ENCODE measurements at places on chromosomes 6 and 20.

DNA sequence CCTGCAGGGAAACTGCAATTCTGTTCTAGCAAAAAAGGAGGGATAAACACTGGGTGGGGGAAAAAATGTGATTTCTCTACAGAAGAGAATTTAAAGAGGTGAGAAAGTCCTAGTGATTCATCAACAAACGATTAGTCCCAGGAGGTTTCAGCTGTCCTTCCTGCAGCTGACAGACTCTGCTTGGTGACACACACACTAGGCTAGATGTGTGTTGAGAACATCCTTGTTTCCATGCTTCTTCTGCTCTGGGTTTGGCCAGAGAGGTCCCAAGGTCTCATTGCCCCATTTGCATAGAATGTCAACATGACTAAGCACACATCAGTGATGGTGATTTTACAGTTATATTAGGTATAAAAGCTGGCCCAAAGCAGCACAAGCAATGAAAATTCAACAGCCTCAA lies 258.3 kb downstream of the NFATC2 start:
- no peak for DNase-seq

DNA sequence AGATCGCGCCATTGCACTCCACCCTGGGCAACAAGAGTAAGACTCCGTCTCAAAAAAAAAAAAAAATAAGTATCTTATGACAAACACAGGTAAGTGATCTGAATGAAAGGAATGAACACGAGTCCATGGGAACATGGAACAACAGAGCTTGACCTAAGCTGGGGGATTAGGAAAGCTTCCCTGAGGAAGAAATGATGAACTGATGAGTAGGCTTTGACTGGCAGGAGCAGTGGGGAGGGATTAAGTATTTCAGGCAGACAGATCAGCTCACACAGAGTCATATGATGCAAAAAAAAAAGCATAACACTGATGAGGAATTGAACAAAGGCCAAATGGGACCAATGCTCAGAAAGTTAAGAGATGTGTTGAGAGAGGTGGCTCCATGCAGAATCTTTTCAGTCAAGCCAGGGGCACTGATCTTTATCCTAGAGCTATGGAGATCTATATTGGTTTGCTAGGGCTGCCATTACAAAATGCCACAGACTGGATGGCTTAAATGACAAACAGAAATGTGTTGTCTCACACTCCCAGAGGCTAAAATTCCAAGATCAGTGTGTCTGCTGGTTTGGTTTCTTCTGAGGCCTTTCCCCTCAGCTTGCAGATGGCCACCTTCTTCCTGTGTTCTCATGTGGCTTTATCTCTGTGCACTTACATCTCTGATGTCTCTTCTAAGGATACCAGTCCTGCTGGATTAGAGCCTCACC lies 85.6 kb downstream of the ANKRD6 start:
- DNase-seq = no peak

DNA sequence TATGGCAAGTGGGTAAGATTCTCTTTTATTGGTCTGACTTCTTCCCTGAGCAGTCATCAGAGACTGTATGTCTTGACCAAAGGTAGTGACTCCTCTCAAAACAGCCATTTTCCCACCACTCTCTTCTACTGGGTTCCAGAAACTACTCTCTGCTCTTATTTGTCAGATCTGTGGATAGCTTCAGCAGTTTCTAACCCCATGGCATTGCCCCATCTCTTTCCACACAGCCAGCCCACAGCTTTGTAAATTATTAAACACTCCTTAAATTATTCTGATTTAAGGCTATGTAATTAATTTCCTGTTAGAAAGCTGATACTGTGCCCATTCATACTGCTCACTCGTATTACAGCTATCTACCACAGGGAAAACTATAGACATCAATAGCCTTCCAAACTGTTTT lies 138.4 kb upstream of the CNR1 start:
- DNase-seq = no peak

DNA sequence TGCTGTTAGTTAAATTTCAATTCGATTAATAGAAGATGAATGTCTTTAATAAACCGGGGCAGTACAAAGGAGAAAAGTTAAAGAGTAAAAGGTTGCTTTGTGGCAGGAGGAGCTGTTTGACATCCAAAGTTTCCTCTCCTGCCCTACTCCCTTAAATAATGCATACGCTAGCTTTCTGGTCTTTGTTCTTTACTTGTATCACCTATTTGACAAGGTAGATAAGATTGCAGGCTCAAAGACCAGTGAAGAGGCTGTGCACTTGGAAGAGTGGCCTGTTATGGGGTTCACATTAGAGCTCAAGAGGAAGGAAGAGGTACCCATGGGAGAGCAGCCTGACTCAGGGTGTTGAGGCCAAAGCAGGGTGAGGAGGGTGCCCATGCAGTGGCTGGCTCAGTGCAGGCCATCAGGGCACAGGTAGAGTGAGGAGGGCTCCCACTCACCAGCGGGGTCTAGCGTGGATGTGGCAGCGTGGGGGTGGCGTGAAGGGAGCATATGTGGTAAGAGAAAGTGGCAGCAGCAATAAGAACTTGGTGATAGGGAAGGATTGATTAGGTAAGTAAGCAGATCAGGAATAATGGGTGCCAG lies 29.3 kb upstream of the KLHL31 start:
- no peak for DNase-seq

DNA sequence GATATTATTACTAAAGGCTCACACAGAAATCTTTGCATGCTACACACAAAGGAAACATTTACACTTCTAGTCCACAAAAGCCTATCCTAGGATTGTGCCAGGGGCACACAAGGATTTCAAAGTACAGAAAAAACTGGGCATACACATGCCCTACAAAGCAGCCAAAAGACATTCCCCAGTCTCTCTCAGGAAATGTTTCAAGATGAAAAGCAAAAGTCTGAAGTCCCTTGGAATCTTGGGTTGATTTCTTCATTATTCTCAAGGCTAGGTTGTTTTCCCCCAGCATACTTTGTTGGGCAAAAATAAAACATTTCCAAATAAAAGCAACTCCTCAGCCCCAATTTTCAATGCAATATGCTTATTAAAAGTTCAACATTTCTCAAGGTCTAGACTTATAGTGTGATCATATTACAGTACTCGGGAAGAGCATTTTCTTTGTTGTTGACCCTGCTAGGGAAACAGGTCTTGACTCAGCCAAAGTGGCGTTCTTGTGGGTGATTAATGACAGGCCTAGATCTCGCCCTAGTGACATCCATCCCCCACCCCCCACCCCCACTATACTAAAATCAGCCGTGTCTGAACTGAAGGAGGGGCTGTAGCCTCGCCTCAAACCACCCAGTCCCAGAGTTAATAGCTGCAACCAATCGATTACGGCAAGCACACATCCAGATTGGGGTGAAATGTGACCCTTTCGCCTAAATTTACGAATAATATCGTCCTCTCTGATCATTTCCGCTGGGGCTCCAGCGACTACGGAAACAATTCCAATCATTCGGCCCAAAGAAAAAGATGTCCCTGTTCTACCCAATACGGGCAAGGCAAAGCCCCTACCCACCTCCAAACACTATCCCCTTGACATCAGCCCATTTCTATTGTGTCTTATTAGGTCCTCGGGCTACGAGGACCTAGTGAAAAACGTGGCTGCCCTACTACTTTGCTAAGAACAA lies 1.4 kb downstream of the AKIRIN2 start:
- peak; percentile 39 for DNase-seq

DNA sequence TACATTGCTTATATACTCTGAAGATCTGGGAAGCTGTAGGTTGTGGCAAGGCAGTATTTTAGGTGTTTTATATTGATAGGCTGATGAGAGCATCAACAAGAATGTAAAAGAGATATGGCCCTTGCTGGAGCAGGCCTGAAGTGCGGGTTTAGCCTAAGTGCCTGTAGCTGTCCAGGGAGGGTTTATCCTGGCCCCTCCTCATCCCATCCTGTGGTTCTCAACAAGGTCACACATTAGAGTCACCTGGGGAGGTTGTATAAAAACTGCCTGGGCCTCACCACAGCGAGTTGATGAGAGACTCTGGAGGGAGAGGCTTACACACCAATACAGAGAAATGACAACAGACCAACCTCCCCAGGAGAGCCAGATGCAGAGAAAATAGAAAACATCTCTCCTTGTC lies 48.4 kb downstream of the LYRM2 start:
- no peak for DNase-seq
